ENCODE measurements at places on chromosomes 5 and 9. TPM values are rescaled to one million over a fixed set of nuclear protein-coding genes. Genes with fewer than 3 reads are reported as not detected.

The FXN gene
- total RNA-seq: 11.4 TPM

DNA sequence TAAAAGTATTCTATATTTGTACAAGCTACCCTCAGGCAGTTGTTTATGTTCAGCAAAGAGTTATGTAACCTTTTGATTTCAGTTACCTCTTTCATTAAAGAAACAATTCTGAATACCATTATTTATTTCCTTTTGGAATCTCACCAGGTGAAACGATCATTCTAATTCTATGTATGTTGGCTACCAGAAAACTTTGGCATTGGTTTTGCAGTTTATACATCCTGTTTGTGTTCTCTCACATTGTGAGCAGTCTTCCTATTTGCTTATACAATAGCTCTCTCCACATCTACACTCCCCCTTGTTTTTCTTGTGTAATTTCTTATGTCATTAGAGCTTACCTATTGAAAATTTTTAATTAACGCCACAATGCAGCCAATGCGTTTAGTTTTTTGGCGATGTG is 276.0 kb upstream of the MPDZ start:
- no peak for DNase-seq

- DNase-seq: no peak
These were observed 89.6 kb upstream of the FCN2 start for GRCh38 chr9:134791009-134791408.

The SLC34A3 gene
- total RNA-seq: not detected

DNA sequence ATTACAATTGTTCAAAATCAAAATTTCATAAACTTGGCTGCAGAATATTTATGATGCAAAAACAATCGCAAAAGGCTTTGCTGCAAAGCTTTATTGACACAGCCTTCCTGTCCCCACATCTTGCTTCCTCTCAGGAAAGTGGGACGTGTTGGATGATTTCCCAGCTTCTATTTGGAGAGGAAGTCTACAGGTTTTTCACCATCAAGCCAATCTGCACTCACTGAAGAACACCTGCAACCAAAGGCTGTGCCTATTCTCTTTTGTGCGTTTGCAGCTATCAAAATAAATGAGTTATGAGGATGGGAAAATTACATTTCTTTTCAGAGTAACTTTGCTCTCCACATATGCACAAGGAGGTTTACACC is 214.4 kb downstream of the PLK2 start:
- no peak for DNase-seq

The SLC6A19 gene
- not detected for total RNA-seq

Measured in kidney epithelial cell (primary cell).